CD14-positive monocyte (primary cell): ENCODE measurements at places on chromosomes 5 and 9. TPM values are rescaled to one million over a fixed set of nuclear protein-coding genes. Genes with fewer than 3 reads are reported as not detected.

IL13 gene
- polyA plus RNA-seq: not detected

LRRC14B gene
- not detected for polyA plus RNA-seq

SNCAIP gene
- polyA plus RNA-seq: not detected

ZFP62 gene
- 7.1 TPM for polyA plus RNA-seq

ROPN1L gene
- 1.1 and 1.5 TPM in 2 replicates for polyA plus RNA-seq

PRELID1 gene
- 510 TPM for polyA plus RNA-seq

DMXL1 gene
- polyA plus RNA-seq: 15.5 TPM
